ENCODE measurements at places on chromosomes 7 and 10.

DNA sequence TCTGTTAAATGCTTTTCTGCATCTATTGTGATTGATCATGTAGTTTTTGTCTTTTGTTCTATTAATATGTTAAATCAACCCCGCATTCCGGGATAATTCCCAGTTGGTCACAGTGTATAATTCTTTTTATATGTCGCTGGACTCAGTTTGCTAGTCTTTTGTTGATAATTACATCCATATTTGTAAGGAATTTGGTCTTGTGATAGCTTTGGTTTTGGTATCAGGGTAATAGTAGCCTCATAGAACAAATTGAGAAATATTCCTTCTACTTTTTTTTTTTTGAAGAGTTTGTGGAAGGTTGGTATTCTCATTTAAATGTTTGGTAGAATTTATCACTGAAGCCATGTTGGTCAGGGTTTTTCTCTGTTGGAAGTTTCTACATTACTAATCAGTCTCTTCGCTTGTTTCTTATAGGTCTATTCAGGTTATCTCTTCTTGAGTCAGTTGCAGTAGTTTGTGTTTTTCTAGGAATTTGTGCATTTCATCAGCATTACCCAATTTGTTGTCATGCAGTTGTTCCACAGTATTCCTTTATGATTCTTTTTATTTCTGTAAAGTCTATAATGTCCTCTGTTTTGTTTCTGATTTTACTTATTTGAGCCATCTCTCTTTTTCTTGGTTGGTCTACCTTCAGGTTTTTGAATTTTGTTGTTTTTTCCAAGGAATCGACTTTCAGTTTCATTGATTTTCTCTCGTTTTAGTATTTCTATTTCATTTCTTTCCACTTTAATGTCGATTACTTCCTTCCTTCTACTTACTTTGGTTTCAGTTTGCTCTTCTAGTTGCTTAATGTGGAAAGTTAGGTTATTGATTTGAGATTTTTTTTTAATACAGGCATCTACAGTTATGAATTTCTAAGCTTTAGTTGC, 64.6 kb upstream of the GJD4 start:
- no peak for DNase-seq

- no peak for DNase-seq
These were observed 43.9 kb upstream of the PDCD4 start for GRCh38 chr10:110827875-110828274.

- DNase-seq, result no peak
These were observed 163.6 kb downstream of the DOCK4 start for GRCh38 chr7:112042631-112043030.

- no peak for DNase-seq
These were observed 12.5 kb upstream of the ARPC1A start for GRCh38 chr7:99313204-99313573.

- no peak for DNase-seq
These were observed 145.4 kb downstream of the SNX10 start for GRCh38 chr7:26437003-26437532.

GRCh38 chr7:128031901-128032604, 816 bp upstream of the LRRC4 start:
- peak; percentile 36 for DNase-seq

- DNase-seq, result no peak
These were observed 982 bp downstream of the IDI1 start for GRCh38 chr10:1047937-1048336.

- no peak for DNase-seq
These were observed 240.8 kb downstream of the KIF20B start for GRCh38 chr10:89942217-89942616.

DNA sequence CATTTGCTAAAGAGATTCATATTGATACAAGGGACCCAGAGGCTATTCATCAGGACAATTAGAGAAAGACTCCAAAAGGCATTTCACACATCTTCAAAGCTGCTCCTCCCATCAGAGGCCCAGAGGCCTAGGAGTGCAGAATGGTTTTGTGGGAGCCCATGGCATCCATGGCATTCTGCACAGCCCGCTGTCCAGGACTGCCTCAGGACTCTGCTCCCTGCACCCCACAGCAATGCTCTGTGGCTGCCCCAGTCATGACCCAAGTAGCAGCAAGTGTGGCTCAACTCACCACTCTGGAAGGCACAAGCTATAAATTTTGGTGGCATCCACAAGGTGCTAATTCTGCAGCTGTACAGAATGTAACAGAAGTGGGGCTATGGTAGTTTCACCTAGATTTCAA, 38.5 kb downstream of the ZNF438 start:
- no peak for DNase-seq

DNA sequence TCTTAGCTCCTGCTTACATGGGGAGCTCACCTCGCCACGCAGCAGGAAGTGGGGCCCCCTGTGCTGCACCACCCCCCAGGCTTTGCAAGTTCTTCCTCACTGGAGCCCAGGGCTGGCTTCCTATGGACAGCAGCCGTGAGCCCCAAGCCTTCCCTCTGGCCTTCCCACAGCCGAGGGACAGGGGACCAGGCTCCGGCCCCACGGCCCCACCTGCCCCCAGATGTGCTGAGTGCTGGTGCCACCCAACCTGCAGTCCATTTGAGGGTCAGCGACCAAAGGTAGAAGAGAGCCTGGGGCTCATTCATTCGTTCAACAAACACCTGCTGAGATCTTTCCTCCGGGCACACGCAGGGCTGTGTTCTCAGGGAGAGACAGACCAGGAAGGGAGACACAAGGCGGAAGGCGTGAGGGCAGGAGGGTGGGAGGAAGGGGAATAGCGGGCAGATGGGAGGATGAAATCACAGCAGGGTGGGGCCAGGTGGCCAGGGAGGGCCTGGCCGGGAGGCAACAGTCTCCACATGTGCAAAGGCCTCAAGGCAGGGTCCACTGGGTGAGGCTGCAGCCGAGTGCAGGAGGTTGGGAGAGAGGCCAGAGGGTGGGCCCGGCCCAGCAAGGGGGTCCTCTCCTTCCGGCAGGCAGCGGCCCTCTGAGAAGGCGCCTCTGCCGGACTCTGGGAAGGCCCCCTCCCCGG, 100.1 kb downstream of the FOXL3 start:
- no peak for DNase-seq

- DNase-seq, result no peak
These were observed 352.5 kb downstream of the FGFR2 start for GRCh38 chr10:121245754-121246153.

DNA sequence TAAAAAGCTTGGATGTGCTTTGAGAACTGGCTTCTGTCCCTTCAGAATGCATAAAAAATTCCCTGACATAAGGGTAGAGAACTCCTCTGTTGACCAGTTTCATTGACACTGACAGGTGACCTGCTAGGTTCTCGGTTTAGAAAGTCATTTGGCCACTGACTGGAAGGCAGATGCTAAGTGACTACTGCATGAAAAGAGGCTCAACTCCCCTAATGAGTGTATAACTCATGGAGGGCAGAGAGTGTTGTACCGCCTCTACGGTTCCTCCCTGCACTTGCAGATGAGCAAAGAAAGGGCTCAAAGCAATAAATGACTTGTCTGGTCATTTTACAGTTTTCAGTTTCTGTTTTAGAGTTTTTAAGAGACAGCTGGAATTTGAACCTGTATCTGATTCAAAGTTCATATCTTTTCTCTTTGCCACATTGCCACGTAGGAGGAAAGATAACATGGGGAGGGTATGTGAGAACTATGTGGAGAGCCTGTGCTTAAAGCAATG, 2.9 kb upstream of the FGL2 start:
- no peak for DNase-seq

GRCh38 chr7:80277434-80278427, 143.1 kb downstream of the GNAI1 start:
- DNase-seq, result peak; percentile 31

DNA sequence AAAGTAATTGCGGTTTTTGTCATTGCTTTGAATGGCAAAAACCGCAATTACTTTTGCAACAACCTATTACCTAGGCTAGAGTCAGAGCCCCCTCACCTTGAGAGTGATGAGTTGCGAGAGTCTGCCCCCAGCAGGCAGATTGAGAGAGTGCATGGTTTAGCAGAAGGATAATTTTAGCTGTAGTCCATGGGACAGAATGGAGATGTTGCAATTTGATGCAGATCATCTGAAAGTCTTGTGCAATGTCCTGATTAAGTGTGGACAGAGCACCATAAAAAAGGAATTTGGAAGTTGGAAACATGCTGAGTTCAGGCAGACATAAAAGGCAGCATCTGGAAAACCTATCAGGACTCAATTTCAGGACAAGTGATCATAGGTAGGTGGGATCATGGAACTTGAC, 48.7 kb downstream of the GPR141 start:
- peak; percentile 30 for DNase-seq

GRCh38 chr7:41917-42565, 150.3 kb upstream of the FAM20C start:
- DNase-seq, result no peak

DNA sequence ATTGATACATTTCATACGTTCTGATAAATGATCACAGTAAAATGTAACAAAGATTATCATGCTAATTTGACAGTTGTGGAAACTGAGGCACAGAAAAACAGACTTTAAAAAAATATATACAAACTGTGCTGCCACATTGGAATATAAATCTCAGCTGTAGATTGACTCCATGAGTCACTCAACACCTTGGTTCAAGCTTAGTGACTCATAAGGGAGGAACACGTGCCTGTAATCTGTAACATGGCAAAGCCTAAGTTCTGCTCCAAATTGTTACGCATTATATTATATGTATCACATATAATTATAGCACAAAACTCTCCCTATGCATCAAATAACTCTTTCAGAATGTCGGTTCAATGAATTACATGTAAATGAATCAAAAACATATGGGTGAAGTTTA, 1047.5 kb downstream of the GATA3 start:
- DNase-seq, result peak; percentile 5

- DNase-seq, result no peak
These were observed 153.6 kb downstream of the TYW1B start for GRCh38 chr7:72674394-72674793.

DNA sequence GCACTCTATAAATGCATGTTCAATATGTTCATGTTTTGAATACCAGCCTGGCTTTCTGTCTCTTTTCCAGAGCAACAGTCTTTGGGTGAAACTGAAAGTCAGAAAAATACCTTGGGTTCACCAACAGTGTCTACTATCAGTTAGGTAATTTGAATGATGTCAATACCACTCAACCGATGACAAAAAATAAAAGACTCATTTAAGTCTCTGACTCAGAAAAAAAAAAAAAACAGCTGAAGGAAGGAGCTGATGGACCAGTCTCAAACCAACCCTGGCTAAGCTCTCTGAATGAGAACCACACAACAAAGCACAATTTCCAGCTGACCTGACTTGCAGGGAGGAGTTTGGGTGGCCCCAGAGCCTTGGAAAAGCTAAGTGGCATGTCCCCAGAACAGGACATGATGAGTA, 42.5 kb downstream of the ABLIM1 start:
- DNase-seq, result no peak

DNA sequence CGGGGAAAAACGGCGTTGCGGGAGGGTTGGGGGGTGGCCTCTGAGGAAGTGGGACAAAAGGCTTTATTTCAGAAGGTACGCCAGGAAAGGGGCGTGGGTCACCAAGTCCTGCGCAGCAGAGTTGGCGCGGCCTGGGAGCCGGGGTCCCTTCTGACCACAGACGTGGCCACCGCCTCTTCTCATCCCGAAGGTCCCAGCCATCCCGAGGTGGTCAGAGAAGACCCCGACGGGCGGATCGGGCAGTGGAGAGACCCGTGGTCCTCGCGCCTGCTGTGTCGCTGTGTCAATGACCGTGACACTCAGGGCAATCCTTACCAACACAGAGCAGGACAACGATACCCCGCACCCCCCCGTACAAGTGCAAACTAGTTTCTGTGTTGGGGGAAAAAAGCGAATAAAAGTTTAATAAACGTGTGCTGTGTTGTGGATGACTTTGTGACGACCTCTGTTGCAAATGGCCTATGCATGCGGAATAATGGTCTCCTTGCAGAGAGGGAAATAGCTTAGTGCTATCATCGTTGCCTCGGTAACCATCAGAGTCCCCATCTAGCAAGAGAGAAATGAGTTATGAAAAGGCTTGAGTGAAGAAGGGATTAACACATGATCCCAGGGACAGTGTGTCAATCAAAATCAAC, 19.4 kb upstream of the GATA3 start:
- no peak for DNase-seq

- DNase-seq, result no peak
These were observed 242.5 kb downstream of the CELF2 start for GRCh38 chr10:11260170-11260569.

DNA sequence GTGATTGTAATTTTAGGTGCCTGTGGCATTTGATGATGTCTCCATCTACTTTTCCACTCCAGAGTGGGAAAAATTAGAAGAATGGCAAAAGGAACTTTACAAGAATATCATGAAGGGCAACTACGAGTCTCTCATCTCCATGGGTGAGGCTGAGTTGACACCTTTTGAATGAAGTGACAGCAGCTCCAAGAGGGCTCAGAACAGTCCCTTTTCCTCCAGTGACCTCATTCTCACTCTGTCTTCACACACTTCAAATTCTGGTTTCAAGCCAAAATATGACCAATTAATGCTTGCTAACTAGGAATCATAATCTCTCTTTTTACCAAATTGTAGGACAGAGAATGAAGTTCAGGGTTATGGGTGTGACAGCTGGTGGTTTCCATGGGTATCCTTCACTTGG, 18.9 kb downstream of the ZNF398 start:
- DNase-seq, result no peak

- DNase-seq, result no peak
These were observed 4.8 kb upstream of the PDE1C start for GRCh38 chr7:32074787-32075585.

- DNase-seq, result no peak
These were observed 112.8 kb downstream of the PTEN start for GRCh38 chr10:87976101-87976743.

DNA sequence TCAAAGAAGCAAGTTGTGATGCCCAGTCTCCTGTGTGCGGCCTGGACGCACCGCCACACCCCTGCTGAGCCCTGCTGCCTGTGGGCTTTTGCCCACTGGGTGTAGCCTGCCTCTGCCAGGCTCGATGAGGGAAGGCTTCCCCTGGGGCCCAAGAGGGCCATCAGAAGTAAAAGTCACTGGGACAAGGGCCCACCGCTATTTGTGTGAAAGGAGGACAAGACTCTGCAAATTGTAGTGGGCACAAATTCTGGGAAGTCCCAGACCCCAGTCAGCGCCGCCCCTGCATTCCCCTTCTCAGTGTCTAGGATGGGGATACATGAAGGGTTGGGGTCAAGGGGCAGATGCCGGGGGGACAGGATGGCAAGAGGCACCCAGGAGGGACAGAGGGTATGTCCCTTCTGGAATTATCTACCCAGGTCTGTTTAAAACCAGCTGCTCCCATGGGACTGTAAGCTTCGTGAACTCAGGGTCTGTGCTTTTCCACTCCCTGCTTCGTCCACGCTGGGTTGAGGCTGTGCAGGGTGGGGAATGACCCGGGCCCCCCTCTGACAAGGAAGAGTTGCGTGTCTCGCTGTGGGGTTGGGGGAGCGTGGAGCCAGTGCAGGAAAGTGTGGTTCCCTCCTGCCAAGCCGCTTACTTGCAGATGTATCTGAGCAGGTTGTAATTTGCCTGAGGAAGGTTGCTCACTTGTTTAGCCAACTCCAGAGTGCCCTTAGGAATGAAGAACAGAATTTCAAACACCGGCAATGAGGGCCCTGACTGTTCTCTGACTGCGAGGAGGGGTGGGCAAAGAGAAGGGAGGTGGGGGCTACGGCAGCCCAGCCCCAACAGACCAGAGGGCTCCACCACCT, 147.2 kb downstream of the MAPK8 start:
- DNase-seq, result no peak

- DNase-seq, result no peak
These were observed 26.6 kb downstream of the INSIG1 start for GRCh38 chr7:155324012-155324917.
